Central memory CD4-positive, alpha-beta T cell (primary cell): ENCODE measurements at places on chromosomes 13 and 19.

GRCh38 chr13:74452176-74452575 is 318.0 kb upstream of the KLF12 start:
- DNase-seq: no peak

GRCh38 chr19:913080-913748 is at the start of gene R3HDM4:
TSS of gene R3HDM4 (minus strand) at chr19:913219. CDS start at chr19:913157, 62 bp downstream.
- DNase-seq: peak; percentile 83

- no peak for DNase-seq
These were observed 433.2 kb upstream of the HTR2A start for GRCh38 chr13:47330031-47330430.

DNA sequence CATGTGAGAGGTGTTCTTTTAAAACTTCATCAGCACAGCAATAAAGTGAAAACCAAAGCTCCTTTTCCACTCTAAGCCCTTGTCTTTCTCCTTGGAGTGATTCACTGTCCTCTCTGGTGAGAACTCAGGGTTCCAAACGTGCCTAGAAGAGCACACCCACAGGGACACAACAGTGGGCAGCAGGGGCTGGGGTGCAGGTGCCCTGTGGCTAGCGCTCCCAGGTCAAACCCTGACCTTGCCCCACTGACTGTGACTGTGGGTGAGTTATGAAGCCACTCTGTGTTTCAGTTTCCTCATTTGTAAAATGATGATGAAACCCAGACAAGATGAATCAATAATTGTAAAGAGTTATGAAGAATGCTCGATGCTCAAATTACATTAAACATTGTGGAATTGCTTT is 37.6 kb upstream of the IGFL1 start:
- DNase-seq: no peak

GRCh38 chr19:5122121-5122400 is 153.1 kb downstream of the KDM4B start:
- no peak for DNase-seq

- DNase-seq: no peak
These were observed 1.5 kb downstream of the SCAF1 start for GRCh38 chr19:49643466-49643865.

- no peak for DNase-seq
These were observed 68.3 kb downstream of the CEBPG start for GRCh38 chr19:33441828-33442227.

DNA sequence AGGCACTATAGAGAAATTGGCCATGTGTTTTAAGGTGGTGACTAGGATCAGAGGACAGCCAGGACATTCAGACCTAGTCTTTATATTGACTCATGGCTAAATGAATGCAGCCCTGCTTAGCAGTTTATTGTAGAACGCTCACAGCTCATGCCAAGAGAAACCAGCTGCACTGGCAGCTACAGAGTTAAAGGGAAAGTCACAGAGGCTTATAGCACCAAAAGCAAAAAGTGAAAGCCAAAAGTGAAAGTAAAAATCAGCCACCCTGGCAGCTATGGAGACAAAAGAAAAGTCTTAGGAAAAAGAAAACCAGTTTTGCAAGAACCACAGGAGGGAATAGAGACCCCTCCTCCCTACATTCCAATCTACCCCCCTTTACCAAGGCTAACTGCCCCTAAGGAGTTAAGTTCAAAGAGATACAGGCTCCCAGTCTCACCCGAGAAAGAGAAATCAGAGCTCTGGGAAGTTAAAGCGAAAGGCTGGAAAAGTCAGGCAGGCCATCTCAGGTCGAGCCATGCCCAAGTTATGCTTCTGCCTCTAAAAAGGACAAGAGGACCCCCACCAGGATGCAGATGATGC is 99.0 kb downstream of the ZNF429 start:
- no peak for DNase-seq

GRCh38 chr13:43100667-43101066 is 77.3 kb downstream of the DNAJC15 start:
- DNase-seq: no peak

DNA sequence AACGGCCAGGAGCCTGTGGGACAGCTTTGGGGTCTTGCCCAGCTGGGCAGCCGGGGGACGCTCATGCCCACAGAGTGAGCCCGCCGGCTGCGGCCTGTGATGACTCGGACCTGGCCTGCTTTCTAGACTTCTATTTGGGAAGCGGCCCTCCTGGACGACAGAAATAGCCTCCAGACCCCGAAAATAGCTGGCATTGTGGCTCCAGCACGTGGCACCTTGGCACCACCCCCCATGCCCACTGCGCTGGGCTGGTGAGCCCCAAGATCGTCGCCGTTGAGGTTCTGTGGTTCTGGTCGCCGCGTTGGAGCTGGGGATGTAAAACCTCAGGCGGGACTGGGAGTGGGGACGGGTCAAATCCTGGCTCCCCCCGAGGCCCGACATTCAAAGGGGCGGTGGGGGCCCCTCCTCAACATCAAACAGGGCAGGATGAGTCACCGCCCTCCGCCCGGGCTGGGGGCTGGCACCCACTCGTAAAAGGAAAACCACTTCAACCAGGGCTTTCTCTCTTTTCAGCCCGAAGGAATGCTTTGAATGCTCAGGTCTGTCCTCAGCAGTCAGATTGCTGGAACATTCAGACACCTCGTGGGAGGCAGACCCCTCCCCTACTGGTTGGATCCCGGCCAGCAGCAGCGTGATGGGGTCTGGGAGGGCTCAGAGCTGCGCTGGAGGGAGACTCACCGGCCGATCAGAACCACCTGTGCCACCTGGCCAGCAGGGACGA is 42.1 kb downstream of the GADD45B start:
- DNase-seq: no peak

DNA sequence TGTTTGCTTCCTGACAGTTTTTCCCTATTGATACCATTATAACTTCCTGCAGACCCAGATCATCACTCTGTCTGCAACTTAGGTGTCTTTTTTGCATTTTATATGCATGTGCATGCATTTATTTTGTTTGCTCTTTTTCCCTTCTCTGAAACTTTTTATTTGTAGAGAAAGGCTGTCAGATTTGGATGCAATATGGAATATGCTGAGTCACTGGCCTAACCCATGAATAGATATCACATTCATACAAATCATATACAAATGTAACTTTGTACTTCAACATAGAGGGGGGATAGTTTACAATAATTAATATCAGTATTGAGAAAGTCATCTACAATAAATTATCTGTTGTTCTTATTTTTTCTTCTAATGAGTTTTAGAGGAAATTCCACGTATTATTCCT is 1465.0 kb downstream of the EFNB2 start:
- DNase-seq: no peak

GRCh38 chr13:62040806-62041205 is 625.2 kb upstream of the PCDH20 start:
- DNase-seq: no peak

- no peak for DNase-seq
These were observed 5.9 kb downstream of the IFNL3 start for GRCh38 chr19:39238944-39239343.

DNA sequence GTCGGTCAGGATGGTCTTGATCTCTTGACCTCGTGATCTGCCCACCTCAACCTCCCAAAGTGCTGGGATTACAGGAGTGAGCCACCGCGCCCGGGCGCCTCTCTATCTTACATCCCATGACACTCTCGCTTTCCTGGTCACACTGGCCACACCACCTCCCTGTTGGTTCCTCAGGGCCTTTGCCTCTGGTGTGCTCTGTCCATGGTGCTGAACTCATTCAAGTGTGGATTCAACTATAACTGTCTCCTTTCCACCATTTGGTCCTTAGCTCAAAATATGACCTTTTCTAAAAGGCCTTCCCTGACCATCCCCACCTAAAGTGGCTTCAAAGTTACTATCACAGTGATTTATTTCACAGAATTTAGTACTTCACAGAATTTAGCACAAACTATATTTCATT is 3.7 kb upstream of the SMIM17 start:
- DNase-seq: no peak

- no peak for DNase-seq
These were observed 302.8 kb downstream of the EFNB2 start for GRCh38 chr13:106232681-106233080.

- DNase-seq: no peak
These were observed 22.5 kb downstream of the DHRS12 start for GRCh38 chr13:51781246-51782022.

- DNase-seq: no peak
These were observed 1757.8 kb downstream of the PCDH9 start for GRCh38 chr13:65472336-65472735.

DNA sequence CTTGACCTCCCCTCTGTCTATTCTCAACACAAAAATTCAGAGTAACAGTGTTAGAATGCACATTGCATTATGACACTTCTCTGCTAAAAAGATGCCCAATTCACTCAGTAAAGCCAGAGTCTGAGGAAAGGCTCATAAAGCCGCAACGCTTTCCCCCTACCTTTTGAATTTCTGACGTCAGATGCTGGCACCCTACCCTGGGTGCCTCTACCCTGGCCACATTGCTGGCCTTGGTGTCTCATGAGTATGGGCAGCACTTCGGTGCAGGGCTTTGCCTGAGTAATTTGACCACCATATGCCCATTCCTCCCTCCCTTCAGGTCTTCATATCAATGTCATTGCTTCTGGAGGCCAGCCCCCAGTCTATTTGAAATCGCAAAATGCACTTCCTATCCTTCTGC is 229.3 kb downstream of the MYO16 start:
- DNase-seq: no peak

DNA sequence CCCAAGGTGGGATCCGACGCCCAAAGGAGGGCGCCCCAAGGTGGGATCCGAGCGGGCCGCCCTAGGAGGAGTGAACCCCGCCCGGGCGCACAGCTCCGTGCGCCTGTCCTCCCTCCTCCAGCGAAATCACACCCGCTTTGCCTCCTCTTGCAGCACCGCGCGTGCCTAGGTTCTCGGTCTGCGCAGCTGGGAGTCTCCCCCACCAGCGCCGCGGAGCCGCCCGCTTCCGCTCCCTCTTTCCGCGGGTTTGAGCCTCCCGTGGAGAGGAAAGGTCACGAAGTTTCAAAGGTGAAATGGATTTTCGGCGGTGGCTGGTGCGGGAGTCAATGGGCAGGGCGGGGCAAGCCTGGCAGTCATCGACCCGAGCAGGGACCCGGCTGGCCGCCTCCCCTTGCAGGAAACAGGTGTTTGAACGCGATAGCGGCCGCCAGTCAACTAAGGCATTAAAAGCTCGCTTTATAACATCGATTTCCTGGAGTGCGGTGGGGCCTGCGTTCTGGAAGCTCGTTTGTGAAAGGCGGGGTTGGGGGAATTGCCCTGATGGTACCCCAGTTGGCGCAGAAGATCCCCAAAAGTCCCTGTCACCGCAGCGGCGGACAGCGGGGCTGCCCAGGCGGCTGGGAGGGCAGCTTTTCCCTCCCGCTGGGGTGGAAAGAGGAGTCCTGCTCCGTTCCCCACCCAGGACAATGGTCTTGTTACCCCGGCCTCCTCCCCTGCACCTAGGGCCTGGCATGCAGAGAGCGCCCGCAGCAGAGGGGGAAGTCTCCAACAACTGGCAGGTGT is 9.0 kb upstream of the SOX1 start:
- DNase-seq: no peak

DNA sequence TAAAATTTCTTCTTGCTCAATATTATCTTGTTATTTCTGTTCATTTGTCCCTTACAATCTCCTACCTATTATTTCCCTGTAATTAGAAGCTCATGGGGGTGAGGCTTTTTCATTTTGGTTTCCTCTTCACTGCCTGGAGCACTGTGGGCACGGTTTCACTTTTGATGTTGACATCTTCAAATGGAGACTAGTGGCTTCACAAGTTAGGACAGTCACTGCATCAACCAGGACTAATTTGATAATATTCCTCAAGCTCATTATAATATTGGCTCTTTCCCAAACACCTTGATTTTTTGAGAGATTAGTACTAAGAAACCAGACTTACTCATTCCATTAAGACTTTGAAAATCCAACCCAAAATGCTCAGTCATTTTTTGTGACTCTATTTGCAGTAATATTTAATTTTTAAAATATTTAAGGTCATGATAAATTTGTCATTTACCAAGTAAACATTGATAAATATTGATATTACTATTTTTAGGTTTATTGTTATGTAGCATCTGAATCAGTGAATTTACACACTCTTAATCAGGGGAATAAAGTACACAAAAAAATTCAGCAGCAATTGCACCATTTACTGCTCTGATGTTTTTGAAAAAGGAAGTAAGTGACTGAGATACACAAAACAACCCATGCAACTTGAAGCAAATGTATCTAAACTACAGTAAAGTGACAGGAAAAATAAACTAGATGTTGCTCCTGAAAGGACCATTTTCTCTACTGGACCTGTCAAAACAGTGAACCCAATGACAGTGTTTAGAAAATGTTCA is 28.8 kb upstream of the RCBTB2 start:
- no peak for DNase-seq

DNA sequence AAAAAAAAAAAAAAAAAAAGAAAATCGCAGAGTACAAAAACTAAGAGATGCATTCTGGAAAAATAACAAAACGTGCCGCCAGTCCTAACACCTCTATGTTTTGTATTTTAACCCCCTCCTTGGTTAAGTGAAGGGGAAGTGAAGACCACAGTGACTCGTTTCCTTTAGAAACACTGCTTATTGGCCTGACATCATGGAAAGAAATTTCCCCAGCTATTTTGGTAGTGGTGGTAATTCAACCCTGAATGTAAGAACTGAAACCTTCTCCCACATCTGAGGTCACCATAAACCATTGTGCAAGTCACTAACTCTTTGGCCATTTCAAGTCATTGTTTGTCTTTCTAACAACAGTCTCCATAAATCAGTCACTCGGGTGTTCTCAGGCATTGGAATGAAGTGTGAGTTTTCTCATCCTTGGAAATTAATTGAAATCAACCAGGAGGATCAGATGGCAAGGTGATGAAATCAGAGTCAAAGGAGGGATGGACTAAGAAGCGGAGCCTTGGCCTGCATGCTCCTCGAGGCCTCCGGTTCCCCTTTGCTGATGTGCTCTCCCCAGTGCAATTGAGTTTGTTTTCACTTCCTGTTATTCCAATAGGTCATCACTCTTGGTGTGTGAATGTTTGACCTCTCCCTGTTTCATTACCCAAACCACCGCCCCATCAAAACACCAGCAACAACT is 443.9 kb downstream of the FGF9 start:
- peak; percentile 81 for DNase-seq

DNA sequence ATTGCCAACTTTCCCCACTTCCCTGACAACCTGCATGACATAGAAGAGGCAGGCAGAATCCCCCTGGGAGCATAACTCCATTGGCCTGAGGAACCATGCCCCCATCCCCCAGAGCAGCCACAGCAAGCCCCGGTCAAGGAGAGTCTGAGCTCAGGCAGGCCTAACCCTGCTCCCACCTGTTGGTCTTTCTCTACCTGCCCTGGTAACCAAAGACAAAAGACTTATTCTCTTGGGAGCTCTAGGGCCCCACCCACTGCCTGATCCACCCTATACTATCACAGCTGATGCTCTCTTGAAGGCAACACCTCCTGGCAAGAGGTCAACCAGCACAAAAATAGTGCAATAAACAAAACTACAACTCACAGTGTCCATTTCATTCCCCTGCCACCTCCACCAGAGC is 59.3 kb downstream of the TNFSF13B start:
- no peak for DNase-seq

DNA sequence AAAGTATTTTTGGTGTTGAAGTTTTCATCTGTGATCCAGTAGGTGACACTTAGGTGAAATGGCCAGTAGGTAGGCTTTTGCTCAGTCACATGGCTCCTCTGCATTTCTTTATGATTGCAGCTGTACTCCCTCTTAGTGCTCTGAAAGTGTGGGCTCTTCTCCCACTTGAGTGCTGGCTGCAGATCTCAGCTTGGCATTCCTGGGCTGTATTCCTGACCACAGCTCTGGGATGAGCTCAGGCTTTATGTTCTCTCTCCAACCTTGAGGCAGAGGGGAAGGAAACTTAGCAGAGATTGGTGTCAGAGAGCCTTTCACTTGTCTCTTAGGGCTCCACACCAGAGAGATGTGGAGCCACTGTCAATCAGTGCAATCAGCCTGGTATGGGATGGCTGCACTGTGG is 254.3 kb downstream of the NDFIP2 start:
- no peak for DNase-seq
